ENCODE measurements at places on chromosomes 4 and X.

- no peak for DNase-seq
Measured at GRCh38 chrX:16851421-16851820, 18.7 kb downstream of the RBBP7 start.

- DNase-seq = no peak
Measured at GRCh38 chr4:107900508-107900907, 30.8 kb upstream of the CYP2U1 start.

- DNase-seq = no peak
Measured at GRCh38 chr4:130747842-130748241, 1651.9 kb downstream of the C4orf33 start.

DNA sequence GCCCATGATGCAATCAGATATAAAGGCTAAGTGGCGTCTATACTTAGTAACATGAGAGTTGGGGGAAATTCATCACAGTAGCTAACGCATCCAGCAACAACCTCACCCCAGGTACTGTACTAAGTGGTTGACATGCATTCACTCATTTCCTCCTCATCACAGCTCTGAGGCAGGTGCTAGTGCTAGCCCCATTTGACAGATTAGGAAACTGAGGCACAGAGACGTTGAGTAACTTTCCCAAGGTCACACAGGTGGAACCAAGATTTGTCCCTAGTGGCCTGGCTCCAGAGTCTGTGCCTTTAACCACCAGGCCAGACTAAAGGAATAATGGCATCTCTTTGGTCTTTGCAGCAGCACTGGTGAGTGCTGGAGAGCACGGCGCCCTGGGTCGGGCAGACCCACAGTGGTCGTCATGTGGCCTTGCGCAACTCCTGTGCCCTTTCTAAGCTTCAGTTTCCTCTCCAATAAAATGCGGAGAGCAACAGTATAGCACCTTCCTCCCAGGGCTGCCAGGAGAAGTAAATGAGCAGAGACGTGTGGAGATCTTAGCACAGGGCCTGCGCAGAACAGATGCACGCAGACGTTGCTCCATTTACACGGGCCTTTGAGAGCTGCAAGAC is 186.4 kb downstream of the BCOR start:
- DNase-seq = no peak

DNA sequence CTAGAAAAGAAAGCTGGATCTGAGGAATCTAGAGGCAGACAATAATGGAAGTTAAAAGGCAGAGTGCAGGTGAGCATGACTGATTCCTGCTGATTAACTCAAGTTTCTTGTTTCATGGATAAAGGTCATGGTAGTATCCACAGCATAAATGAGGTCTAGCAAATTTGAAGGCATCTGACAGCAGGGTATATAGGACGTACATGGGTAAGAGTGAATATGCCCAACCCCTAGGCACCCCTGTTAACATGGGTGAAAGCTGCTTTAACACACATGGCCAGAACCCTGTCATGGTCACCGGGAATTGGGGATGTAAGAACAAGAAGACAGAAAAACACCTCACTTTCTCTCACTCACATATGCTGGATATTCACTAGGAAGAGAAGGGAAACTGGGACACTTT is 25.0 kb downstream of the NLRP2B start:
- DNase-seq = no peak

- no peak for DNase-seq
Measured at GRCh38 chr4:65646136-65646535, 24.2 kb downstream of the EPHA5 start.

GRCh38 chr4:1462768-1463075 is 56.5 kb upstream of the NKX1-1 start:
- DNase-seq = no peak

DNA sequence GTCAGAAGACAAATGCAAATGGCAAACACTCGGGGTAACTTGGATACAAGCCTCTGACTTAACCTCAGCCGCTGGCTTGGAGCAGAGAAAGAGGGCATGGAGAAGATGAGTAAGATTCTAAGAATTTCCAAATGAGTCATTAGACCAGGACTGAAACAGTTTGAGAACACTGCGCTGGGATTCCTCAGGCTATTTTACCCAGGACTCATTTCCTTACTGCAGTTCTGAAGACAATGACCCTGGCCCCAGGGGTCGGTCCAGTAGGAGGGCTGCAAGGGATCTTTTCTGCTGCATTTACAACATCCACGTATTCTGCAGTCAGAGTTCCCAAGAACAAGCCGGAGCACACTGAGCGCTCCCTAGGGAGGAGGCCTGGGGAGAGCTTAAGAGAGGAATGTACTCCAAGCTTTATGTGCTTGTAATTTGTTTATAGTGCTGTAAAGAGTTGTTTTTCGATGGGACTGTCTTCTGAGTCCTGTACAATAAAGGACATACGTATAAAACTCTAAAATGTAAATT is 27.3 kb upstream of the SORBS2 start:
- DNase-seq = no peak
